ENCODE measurements at places on chromosomes 12 and 14.
A peak's percentile ranks its signal among the peaks of the same experiment; 100 is the strongest.

DNA sequence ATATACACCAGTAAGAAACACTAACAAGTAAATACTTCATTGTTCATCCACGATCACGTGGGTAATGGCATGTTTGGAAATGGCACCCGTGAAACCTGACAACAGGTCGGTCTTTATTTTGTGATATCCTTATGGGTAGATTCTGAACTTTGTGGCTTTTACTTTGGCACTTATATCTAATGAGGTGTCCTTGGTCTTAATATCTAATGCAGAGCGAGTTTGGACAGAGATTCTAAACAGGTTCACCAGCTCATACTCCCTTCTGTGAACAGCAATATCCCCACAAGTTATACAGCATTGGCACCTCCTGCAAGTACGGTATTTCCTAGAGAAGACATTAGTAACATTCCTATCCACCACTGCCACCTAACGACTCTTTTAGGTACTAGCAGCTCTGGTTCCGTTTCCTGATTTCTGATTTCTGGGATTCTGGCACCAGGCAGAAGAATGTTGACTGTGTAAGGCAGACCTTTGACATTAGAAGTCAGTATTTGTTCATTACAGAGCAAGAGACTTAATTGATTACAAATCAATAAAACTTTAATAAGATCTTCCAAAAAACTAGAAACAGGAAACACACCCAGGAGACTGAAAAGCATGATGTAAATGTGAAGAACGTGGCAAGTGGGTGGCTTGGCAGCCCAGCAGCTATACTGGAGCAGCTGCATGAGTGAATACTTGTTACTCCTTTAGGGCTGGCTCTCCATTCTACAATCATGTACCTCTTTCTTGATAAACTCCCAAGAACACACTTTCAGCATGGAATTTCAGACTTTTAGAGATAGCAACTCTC is 2.5 kb downstream of the ANG start:
- peak; percentile 96 for ATAC-seq

GRCh38 chr12:132740652-132741051 is 21.0 kb downstream of the ANKLE2 start:
- ATAC-seq, result no peak

- ATAC-seq, result no peak
Measured at GRCh38 chr12:128771681-128772080, 52.1 kb downstream of the SLC15A4 start.

- ATAC-seq, result no peak
Measured at GRCh38 chr14:76307786-76308780, 67.9 kb upstream of the ESRRB start.

GRCh38 chr12:12927211-12928079 is 24.5 kb downstream of the GPRC5D start:
- ATAC-seq, result peak; percentile 89

DNA sequence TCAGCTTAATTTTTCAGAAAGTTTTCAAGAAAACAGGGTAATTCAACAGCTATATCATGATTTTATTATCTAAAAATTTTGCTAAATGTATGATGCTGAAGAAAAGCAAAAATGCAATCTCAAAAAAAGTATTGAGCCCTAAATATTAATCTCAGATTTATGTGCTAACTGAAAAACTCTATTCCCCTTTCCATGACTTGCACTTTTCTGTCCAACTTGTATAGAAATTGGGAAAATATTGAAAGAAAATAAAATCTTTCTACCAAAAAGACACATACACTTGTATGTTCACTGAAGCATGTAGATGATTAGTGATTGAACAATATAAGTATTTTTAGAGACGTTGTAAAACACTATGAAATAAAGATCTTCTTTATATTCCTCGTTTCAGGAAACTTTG is 368.0 kb upstream of the ATXN7L3B start:
- ATAC-seq, result no peak

- no peak for ATAC-seq
Measured at GRCh38 chr14:100539003-100539660, 48.1 kb downstream of the BEGAIN start.

GRCh38 chr12:99605-100004 is 33.0 kb downstream of the IQSEC3 start:
- no peak for ATAC-seq

GRCh38 chr12:92025462-92026207 is 120.0 kb downstream of the BTG1 start:
- no peak for ATAC-seq

- no peak for ATAC-seq
Measured at GRCh38 chr12:636632-637031, 26.6 kb downstream of the NINJ2 start.

DNA sequence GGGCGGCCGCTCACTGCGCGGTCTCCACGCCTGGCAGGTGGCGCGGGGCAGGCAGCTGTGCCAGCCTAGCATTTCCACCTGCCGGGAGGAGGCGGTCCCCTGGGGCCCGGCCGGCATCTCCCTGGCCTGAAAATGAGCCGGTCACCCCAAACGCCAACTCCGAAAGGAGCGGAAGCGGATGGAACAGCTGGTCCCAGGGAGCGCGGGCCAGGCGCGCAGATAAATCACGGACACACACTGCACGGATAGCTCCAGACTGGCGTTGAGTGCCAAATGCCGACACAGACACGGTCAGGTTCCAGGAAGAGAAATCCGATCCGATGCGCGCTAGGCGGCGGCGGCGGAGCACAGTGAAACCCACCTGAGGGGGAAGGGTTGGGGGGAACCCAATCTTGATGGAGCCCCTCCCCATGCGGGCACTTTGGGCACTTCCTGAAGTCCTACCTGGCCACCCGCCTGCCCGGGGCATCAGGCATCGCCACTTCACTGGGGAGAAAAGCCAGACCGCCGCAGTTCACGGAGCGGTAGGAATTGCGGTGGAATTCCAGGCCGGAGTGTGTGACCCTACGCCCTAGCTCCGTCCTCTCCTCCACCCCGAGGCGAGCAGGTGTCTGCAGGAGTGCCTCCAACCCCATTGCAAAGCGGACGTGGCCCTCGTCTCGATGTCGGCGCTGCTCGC is 624 bp upstream of the PLEKHD1 start:
- peak; percentile 73 for ATAC-seq

DNA sequence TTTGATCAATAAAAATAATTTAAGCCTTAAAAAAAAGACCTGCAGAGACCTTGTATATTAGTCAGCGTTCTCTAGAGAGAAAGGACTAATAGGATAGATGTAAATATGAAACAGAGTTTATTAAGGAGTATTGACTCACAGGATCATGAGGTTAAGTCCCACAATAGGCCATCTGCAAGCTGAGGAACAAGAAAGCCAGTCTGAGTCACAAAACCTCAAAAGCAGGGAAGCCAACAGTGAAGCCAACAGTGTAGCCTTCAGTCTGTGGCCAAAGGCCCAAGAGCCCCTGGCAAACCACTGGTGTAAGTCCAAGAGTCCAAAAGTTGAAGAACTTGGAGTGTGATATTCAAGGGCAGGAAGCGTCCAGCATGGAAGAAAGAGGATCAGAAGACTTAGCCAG is 66.3 kb downstream of the TBX5 start:
- ATAC-seq, result no peak

DNA sequence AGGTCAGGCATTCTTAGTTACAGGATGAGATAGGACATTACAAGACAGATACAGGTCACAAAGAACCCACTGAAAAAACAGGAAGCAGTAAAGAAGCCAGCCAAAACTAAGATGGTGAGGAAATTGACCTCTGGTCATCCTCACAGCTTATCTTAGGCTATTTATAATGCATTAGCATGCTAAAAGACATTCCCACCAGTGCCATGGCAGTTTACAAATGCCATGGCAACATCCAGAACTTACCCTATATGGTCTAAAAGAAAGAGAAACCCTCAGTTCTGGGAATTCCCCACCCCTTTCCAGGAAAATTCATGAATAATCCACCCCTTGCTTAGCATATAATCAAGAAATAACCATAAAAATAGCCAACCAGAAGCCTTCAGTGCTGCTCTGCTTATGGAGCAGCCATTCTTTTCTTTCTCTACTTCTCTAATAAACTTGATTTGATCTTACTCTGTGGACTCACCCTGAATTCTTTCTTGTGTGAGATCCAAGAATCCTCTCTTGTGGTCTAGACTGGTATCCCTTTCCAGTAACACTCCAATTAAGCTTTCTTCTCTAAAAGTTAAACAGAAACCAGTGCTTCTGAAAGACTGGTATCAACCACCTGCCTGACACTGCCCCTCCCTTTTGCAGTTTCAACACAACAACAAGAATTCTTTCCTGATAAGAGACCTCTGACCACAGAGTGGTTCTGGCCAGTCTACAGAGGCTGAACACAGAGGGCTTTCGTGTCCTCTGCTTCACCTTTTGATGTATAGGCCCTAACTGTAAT is 86.9 kb downstream of the BCAT1 start:
- no peak for ATAC-seq

- ATAC-seq, result no peak
Measured at GRCh38 chr12:101700299-101700820, 2.9 kb downstream of the CHPT1 start.
